M059J (cell line): ENCODE measurements at places on chromosomes 2 and 18.
A peak's percentile ranks its signal among the peaks of the same experiment; 100 is the strongest.

GRCh38 chr2:168157926-168158325, 89.5 kb downstream of the STK39 start:
- DNase-seq = peak; percentile 57

GRCh38 chr2:37149626-37150322, 7.0 kb downstream of the EIF2AK2 start:
- DNase-seq = no peak

DNA sequence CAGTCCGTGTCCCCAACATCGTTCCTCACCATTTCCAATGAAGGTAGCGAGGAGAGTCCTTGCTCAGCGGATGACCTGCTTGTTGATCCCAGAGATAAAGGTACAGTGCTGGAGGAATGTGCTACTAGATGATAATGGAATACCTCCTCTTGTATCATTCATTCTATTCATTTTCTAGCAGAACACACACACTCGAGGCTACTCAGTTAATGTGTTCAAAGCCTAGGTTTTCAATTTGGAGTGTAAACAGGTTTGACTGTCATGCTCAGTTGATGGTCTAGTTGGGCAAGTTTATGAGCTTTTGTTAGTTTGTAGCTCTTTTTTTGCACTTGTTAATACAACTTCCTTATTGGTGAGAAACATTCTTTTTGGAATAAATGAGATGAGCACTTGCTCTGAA, 114.2 kb downstream of the ICA1L start:
- no peak for DNase-seq

DNA sequence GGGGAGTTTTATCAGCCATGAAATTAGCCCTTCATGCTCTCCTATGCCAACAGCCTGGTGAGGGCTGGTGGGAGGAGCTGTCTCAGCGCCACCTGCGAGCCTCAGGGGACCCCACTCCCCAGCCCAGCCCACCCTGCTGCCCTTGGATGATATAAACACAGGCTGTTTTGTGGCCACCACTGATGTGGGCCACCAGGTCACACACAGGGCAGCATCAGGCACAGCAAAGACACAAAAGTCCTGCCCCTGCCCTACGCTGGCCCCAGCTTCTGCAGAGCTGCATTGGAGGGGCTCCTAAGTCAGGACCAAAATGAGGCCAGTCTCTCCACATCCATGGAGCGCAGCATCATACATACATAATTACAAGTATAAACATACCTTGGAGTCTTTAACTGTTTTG, 110.6 kb upstream of the TEX51 start:
- DNase-seq = no peak

DNA sequence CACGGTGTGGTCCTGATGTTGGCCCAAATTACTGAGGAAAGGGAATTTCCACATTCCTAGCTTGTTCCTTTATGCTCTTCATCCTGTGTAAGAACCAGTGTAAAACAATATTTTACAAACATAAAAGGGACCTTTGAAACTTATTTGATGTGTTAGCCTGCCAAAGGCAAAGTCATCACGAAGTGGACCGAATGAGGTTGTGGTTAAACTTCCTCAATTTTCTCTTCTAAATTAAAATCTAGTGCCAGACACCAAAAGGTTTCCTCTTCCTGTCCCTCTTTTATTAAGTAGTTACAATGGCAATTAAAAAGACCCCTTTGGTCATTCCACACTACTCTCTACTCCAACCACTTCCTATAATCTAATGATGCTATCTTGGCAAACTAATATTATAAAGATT, 279.8 kb downstream of the AFF3 start:
- no peak for DNase-seq

DNA sequence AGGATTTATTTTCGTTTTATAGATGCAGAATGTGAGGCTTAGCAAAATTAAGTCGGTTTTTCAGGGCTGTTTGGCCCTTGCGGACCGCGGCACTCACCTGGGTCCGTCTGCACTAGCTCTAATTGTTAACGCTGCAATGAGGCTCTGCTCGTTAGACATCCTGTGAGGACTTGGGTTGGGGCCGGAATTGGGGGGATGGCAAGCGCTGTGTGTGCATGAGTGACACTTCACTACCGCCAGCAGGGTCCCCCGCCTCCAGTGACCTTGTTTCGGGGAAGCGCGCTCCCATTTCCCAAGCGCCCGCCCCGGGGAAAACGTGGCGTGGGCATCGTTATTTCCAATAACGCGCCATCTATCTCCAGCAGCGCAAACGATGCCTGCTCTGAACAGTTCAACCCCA, 54.2 kb downstream of the KCNG2 start:
- DNase-seq = no peak
